ENCODE measurements at places on chromosomes 3 and 15.

DNA sequence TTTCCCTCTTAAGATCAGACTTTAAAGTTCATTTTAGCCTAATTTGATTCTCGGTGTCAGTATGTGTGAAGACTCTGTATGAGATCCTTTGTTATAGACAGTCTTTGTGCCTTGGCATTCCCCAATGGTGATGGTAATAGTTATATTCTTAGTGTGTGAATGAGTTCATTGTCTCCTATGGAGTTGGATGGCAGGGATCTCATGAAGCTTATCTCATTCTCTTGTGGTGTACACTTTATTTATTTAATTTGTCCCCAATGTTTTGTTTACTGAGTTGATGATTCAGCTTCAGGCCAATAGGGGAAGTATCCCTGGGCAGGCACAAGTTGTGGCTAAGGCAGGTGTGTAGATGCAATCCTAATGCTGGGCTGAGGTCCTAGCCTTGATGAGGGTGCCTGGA is 222.0 kb upstream of the DPPA4 start:
- DNase-seq = no peak

- no peak for DNase-seq
Measured at GRCh38 chr3:99269606-99270351, 368.3 kb upstream of the DCBLD2 start.

GRCh38 chr3:115099986-115100571 is 47.0 kb downstream of the ZBTB20 start:
- DNase-seq = no peak

DNA sequence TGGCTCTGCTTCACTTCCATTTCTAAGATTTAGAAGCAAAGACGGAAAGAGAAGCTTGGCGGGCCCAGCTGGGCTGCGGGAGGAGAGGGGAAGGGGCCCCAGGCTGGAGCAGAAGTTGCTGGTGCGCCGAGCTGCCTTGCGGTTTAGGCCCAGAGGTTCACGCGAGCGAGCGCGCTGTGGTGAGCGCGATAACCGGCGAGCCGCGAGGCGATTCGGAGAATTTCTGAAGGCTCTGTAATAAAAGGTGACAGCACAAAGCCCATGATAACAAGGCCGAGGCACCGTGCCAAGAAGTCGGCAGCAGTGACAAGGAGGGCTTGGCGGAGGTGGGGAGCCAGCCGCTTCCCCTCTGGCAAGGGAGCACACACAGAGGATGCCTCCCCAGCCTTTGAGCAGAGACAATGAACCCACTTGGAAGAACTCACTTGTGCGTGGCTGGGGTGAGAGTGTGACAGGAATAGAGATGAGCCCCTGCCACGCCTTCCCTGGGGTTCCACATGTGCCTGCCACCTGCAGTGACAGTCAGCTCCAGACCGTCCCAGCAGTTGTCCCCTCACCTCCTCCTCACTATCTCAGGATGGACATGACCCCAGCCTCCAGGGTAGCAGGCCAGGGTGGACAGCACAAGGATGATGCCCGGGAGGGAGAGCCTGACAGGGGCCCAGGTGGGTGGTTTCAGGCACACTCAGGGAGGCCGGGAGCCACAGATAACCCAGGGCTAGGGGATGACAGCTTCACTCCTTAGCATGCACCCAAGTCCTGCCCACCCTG is 315.2 kb downstream of the UACA start:
- DNase-seq = no peak

- no peak for DNase-seq
Measured at GRCh38 chr3:187521546-187521945, 148.6 kb downstream of the SST start.

DNA sequence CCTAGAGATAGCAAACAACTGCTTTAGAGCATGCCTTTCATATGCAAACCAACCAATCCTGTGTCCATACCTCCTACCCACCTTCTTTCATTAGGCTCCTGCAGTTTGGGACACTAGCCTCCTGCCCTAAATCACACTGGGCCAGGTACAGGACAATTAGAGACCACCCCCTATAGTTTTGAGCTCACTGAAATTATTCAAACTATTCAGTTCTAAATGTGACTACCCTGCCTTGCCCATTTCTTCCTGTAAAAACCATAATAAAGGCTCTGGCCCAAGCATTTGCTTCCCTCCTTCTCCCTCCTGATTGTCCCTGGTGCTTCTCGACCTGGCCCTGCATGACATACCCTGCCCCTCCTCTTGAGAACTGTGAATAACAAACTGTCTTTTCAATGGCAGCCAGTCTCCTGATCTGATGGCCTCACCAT is 31.4 kb upstream of the LRIG1 start:
- no peak for DNase-seq

- no peak for DNase-seq
Measured at GRCh38 chr15:41936649-41937567, 35.4 kb downstream of the EHD4 start.

DNA sequence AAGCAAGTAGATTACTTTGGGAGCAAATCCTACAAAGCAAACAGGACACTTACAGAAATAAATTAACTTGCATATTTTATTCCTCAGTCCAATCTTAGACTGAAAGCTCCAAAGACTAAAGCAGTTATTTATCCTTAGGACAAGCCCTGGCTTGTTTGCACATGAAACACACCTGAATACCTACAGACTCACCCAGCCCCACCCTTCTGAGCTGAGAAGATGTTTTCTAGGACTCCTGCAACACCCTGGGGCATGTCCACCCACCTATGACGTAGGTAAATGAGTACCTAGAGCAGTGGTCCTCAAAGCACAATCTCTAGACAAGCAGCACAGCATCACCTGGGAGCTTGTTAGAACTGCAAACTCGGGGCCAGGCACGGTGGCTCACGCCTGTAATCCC is 80.8 kb downstream of the ANXA2 start:
- DNase-seq = no peak

GRCh38 chr15:47374222-47374621 is 343.1 kb upstream of the SEMA6D start:
- DNase-seq = no peak

DNA sequence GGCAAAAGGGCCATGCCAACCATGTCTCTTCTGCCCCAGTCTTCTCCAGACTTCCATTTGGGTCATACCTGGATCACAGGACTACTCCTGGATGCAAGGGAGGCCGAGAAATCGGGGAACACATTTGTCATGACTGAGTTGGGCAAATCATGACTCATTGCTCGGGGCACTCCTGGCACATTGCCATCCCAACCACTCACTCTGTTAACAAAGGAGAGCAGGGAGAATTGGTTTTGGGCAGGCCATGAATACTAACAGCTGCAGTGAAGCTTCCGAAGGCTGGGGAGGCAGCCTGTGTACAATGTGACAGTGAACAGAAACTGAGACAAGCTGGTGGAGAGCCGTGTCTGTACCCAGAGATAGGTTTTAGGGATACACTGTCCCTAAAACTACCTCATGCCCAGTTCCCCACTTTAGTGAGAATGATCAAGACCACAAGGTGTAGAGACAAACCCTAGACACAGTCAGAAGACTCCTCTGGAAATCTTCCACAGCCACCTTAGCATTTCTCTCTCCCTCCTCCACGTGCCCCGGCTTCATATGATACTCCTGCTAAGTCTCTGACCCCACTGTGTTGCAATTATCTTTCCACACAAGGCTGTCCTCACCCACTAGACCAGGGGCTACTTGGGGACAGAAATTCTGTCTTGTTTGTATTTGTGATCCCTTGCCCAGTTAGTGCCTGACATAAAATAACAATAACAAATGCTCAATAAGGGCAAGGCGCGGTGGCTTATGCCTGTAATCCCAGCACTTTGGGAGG is 10.5 kb upstream of the BUB1B start:
- DNase-seq = no peak

DNA sequence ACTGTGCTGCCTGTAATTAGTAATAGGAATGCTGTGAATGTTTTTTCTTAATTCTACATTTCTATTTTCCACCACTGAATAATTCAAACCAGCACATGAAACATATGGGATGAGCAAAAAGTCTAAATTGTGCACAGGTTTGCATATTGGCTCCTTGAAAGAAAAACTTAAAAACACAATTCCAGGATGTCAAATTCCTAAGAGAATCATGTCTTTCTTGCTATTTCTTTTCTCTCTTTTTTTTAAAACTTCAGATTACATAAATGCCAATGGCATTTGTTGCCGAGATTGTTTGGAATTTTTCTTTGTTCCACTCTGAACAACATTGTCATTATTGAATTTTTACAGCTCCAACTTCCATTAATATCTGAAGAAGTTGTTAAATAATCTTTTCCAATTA is 60.8 kb downstream of the VGLL3 start:
- DNase-seq = no peak

DNA sequence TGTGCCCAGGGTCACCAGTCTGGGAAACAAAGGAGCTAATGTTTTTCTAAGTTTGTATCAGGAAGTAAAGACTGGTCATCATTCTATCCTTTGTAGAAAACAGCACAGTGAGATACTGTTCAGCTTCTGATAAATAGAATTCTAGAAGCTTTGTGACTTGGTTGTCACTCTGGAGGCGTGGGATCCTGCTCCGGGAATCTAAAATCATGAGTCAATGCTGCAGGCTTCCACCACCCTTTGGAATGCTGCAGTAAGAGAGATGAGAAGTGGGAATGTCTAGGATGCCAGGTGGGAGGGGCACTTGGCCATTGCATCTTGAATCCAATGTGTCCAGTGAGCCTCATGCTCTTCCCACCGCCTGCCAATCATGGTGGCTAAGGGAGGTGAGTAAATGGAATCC is 40.9 kb downstream of the SAMMSON start:
- DNase-seq = no peak

DNA sequence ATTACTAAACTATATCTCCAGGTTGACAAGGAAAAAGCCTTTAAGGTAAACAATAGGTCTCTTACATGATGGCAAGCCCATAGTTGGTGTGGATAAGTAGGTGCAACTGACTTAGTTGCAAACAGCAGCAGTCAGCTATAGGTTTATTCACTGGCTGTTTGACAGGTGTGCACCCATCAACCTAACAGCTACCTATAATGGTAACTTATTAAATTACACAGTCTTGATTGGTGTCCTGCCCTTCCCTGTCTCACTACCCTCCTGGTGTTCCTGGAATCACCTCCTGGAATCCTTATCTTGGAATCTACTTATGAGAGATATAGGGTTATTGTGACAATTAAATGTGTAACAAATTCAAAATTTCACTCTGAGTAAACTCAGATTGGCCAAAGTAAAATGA is 467.8 kb upstream of the UBE2E2 start:
- DNase-seq = no peak

DNA sequence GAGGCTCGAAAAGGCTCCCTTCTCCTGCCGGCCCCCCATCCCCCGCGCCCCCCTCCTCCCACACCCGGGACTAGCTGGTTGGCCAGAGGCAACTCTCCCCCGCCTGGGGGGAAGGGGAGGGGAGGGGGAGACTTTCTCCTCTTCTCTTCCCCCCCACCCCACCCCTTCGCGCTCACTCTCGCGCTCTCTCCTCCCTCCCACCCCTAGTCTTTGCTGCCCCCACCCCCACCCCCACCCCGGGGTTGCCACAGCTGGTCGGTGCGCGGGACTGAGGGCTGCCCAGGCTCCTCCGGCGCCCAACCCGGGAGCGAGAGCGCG is 710 bp downstream of the MECOM start:
- DNase-seq = peak; percentile 38

- no peak for DNase-seq
Measured at GRCh38 chr3:140238646-140239314, 303.8 kb downstream of the CLSTN2 start.

DNA sequence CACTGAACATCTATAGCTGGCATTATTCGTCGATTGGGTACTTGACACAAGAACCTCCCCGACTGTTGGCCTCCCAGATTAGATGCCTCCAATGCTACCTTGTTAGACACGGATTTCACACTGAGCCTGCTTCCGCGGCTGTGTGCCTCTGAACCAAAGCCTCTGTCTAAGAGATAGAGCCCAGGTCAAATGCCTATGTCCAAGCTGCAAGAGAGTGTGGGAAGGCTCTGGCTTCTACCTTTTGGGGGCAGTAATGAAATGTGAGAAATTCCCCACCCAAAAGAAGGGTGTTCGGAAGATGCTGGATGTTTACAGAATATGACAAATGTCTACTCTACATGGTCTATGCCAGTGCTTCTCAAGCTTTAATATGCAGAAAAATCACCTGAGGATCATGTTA is 2.0 kb upstream of the RPUSD2 start:
- DNase-seq = no peak

- DNase-seq = no peak
Measured at GRCh38 chr3:180142041-180142440, 105.3 kb upstream of the PEX5L start.

- no peak for DNase-seq
Measured at GRCh38 chr3:70111411-70111810, 111.9 kb downstream of the SAMMSON start.

- DNase-seq = no peak
Measured at GRCh38 chr3:150079029-150079739, 108.5 kb upstream of the PFN2 start.

GRCh38 chr3:185144784-185145183 is 8.1 kb downstream of the C3orf70 start:
- no peak for DNase-seq

- no peak for DNase-seq
Measured at GRCh38 chr3:61186030-61186429, 65.2 kb downstream of the FHIT start.

DNA sequence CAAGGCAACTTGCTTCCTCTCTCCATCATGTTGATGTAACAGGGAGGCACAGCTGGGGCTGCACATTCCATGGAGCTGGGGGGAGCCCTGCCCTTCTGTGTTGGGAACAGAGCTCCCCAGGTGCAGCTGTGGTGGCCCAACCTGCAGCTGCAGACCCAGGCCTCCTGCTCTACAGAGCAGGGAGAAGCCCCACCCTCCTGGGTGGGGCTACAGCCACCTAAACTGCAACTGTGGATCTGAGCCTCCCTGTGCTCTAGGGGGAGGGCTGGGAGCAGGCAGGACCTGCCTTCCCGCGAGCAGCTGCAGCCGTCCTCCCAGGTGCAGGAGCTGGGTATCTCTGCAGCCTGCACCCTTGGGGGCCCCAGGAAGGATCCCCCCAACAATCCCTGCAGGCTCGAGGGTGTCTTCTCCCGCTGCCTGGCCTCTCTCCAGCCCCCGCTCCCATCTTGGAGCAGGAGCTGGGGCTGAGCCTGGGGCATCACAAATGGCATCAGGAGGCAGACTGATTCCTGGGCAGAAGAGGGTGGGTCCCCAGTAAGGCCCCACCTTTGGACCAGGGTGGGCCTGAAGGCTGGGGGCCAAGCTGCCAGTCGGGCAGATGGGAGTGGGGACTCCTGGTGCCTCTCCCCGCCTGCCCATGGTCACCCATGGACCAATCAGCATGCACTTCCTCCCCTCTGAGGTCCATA is 7.4 kb downstream of the LRRC58 start:
- no peak for DNase-seq

GRCh38 chr15:35679186-35679585 is 133.2 kb upstream of the DPH6 start:
- no peak for DNase-seq

DNA sequence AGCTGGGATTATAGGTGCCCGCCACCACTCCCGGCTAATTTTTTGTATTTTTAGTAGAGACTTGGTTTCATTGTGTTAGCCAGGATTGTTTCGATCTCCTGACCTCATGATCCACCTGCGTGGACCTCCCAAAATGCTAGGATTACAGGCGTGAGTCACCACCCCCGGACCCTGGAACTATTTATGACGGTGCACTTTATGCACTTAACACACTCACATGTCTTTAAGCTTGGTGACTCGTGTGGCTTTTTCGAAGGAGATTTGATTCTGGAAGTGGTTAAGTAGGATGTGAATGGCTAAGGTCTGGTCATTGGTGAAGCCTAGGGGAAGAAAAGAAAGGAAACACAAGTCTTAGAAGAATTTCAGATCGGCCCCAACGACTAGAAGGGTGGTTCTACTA is 20.3 kb downstream of the BBS4 start:
- no peak for DNase-seq

GRCh38 chr3:37701734-37702433 is 159.8 kb upstream of the CTDSPL start:
- no peak for DNase-seq
